ENCODE measurements at places on chromosomes 5 and 9.

DNA sequence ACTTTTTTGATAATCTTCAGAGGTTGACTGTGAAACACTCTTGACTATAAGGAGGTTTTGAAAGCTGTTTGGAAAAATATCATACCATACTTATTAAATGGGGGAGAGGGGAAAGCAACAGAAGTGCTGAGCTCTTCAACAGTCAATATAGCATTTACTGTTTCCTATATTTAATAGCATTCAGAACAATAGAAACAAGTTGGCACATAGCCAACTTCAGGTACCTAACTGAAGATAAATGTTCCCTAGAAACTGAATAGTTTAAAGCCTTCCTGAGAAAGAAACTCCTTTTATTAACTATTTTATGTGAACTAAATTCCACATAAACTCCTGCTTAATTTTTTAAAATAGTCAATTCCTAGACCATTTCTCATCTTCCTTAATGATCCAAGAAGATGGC is 26.3 kb downstream of the SLC31A1 start:
- H3K4me3 ChIP-seq: no peak overlapping the region
- no peaks in the 10 kb centered on the region for H3K36me3 ChIP-seq
- H3K27ac ChIP-seq: no peak overlapping the region
- H3K4me1 ChIP-seq: no peaks in the 10 kb centered on the region

GRCh38 chr9:14221558-14221957 is 92.4 kb downstream of the NFIB start:
- DNase-seq: no peak
- no peak overlapping the region for H3K27ac ChIP-seq
- H3K27me3 ChIP-seq: no peaks in the 10 kb centered on the region
- H3K36me3 ChIP-seq: no peaks in the 10 kb centered on the region

- H3K27me3 ChIP-seq: no peaks in the 10 kb centered on the region
- peaks cover 10% of the 10 kb centered on the region for H3K4me1 ChIP-seq
- no peaks in the 10 kb centered on the region for H3K36me3 ChIP-seq
- H3K4me3 ChIP-seq: peak overlapping the region; percentile 98
- H3K27ac ChIP-seq: peak overlapping the region; percentile 95
These were observed 794 bp upstream of the DCAF12 start for GRCh38 chr9:34127035-34127948.

- H3K27ac ChIP-seq: no peak overlapping the region
- no peak overlapping the region for H3K4me3 ChIP-seq
- no peaks in the 10 kb centered on the region for H3K27me3 ChIP-seq
- DNase-seq: no peak
- H3K36me3 ChIP-seq: peaks cover 13% of the 10 kb centered on the region
These were observed 54.4 kb upstream of the LRRTM2 start for GRCh38 chr5:138929571-138929955.

GRCh38 chr5:166102947-166103346 is 2188.5 kb upstream of the WWC1 start:
- no peak for DNase-seq
- H3K27me3 ChIP-seq: no peaks in the 10 kb centered on the region
- H3K27ac ChIP-seq: no peak overlapping the region
- H3K4me1 ChIP-seq: no peaks in the 10 kb centered on the region
- no peaks in the 10 kb centered on the region for H3K36me3 ChIP-seq

- no peak overlapping the region for H3K27ac ChIP-seq
- H3K36me3 ChIP-seq: peaks cover 12% of the 10 kb centered on the region
- no peaks in the 10 kb centered on the region for H3K4me1 ChIP-seq
- H3K4me3 ChIP-seq: no peak overlapping the region
- H3K27me3 ChIP-seq: no peaks in the 10 kb centered on the region
- peak; percentile 65 for DNase-seq
These were observed 23.4 kb downstream of the SPACA9 start for GRCh38 chr9:132901858-132902831.

DNA sequence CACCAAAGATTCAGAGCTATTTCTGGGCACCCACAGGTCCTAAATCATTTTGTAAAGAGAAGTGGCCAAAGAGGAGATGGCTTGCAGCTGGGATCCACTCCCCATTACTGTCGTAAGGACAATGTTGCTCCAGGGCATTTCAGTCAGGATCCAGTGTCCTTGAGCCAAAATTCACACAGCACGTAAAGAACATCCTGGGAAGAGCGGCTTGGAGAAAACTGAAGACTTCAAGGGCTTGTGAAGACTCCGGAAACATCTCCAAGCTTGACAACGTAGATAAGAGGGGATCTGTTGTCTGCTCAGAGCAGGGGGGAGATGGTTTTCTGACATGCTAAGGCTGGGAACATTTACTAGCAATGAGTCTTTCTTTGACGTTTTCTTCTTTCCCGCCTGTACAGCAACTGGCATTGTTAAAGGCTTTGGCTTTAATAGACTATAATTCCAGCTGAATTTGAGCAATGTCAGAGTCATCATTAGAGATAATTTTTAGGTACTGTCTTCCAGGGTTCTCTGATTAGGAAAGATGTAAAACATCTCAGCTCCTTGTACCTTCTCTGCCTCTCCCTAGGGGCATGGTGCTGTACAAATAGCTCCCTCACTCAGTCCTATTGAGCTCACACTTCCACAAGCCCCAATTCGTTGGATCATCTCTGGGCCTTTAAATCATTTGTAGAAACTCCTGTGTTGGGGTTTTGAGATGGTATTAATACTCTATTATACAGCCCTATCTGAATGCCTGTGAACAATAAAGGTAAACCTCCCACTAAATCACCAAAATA is 39.7 kb downstream of the EGFLAM start:
- no peak overlapping the region for H3K4me3 ChIP-seq
- H3K27me3 ChIP-seq: no peaks in the 10 kb centered on the region
- no peaks in the 10 kb centered on the region for H3K36me3 ChIP-seq
- no peaks in the 10 kb centered on the region for H3K4me1 ChIP-seq
- DNase-seq: no peak
- H3K27ac ChIP-seq: no peak overlapping the region

DNA sequence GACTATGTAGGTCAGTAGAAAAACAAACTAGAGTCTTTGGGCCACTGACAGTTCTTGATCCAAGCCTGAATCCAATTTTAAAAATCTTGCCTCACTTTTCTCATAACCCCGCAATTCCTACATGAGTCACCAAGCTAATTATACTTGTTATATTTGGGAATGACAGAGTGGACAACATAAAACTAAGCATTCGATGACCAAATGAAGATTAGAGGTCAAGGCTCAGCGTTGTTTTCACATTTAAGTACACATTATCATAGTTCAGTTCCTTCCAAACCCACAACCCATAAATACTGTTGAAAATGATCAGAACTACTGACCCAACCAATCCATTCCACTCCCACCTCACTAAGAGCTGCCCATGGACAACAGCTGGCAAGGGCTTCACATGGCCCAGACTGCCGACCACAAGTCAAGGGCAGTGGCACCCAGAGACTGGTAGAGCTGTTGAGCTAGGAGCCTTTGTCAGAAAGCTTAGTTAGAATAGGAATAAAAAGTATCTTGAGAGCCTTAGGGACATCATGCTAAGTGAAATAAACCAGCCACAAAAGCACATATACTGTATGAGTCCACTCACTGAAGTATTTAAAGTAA is 64.2 kb downstream of the MYO10 start:
- no peaks in the 10 kb centered on the region for H3K4me1 ChIP-seq
- H3K27ac ChIP-seq: no peak overlapping the region
- no peak for DNase-seq
- no peaks in the 10 kb centered on the region for H3K27me3 ChIP-seq

- H3K27me3 ChIP-seq: no peaks in the 10 kb centered on the region
- H3K4me1 ChIP-seq: no peaks in the 10 kb centered on the region
- DNase-seq: no peak
- no peak overlapping the region for H3K27ac ChIP-seq
These were observed 4.4 kb upstream of the TMEM268 start for GRCh38 chr9:114606597-114607207.

GRCh38 chr5:160030631-160031377 is 21.9 kb downstream of the TTC1 start:
- H3K4me3 ChIP-seq: no peak overlapping the region
- no peak overlapping the region for H3K27ac ChIP-seq
- H3K27me3 ChIP-seq: no peaks in the 10 kb centered on the region
- H3K4me1 ChIP-seq: peaks cover 3% of the 10 kb centered on the region
- DNase-seq: no peak

- H3K4me1 ChIP-seq: no peaks in the 10 kb centered on the region
- DNase-seq: no peak
- no peak overlapping the region for H3K4me3 ChIP-seq
- no peak overlapping the region for H3K27ac ChIP-seq
- H3K27me3 ChIP-seq: no peaks in the 10 kb centered on the region
These were observed 36.7 kb upstream of the ZCCHC7 start for GRCh38 chr9:37083654-37084053.

DNA sequence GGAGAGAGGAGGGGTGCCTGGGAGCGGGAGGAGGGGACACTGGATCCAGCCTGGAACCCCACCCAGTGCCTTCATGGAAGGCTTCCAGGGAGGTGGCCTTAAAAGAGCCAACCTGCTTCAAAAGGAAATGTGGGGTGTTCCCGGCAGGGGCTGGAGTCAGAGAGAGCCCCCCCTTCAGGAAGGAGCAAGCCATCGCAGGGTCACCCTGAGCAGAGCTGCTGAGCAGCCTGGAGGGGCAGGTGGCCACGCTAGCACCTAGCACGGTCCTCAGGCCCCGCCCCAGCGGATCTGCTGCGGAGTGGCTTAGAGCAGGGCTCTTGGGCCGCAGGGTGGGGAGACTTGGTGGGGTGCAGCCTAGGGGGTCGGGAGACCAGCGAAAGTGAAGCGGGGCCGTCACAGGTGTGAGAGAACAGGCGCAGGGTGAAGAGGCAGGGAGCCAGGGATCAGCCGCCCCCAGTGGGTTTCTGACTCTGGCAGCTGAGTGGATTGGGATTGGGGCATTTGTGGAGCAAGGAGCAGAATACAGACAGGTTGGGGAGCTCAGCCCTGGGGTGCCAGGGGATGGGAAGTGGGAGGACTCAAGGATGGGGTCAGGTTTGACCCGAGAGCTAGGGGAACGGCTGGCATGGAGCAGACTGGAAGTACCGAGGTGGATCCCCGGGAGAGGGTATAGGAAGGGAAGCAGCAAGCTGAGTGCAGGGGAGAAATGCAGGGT is 1.5 kb downstream of the LCN2 start:
- no peak overlapping the region for H3K4me3 ChIP-seq
- peak overlapping the region; percentile 95 for H3K27ac ChIP-seq
- H3K36me3 ChIP-seq: no peaks in the 10 kb centered on the region
- no peaks in the 10 kb centered on the region for H3K27me3 ChIP-seq
- peaks cover 4% of the 10 kb centered on the region for H3K4me1 ChIP-seq

GRCh38 chr9:109224751-109225150 is 57.7 kb upstream of the FRRS1L start:
- no peak overlapping the region for H3K27ac ChIP-seq
- H3K27me3 ChIP-seq: no peaks in the 10 kb centered on the region
- no peak for DNase-seq
- no peak overlapping the region for H3K4me3 ChIP-seq

Measured in colonic mucosa (tissue), 4 donors.